ENCODE measurements at places on chromosomes 3 and 15.

DNA sequence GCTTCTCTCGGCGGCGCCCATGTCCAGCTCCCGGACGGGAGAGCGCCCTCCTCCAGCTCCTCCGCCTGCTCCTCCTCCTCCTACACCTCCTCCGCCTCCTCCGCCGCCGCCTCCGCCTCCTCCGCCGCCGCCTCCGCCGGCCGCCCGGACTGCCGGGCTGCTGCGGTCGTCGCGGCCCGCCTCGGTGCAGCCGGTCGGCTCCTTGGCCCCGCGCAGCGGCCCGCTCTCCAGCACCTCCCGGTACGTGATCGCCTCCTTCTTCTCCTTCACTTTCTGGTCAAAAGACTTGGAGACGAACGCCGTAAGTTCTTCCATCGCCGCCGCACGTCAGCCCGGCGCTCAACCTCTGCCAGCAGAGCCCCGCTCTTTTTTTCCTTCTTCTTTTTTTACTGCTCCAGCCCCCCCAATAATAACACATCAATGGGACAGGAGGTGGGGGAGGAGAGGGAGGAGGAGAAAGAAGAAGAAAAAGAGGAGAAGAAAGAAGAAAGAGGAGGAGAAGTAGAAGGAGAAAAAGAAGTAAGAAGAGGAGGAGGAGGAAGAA is 438 bp downstream of the SHOX2 start:
- no peak for DNase-seq

DNA sequence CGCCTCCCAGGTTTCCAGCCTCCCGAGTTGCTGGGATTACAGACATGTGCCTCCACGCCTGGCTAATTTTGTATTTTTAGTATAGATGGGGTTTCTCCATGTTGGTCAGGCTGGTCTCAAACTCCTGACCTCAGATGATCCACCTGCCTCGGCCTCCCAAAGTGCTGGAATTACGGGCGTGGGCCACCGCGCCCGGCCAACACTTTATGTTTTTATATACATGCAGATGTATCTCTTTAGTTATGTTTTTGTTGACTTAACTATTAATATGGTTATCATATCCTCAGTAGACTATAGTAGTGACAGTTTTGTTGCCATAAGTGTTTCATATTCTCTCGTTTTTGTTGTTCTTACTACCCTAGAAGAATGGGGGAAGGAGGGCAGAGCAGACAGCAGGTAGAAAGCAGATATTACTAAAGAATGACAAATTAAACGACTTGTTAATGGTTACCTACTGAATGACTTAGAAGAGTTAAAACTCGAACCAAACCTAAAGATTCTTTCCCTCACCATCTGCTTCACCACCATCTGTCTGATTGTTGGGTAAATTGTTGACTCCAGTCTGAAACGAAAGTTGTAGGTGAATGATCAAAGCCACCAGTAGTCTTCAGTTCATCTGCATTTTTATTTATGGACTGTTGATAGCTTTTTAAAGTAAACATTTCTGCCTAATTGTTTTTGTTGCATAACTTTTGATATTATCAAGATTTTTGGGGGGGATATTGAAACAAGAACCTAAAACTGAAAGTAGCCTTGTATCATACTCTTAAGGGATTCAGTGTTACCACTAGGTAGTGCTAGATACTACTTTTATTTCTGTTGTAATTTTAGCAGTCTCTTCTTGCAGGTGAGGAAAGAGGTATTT is 89.3 kb downstream of the RASA2 start:
- DNase-seq: no peak

- DNase-seq: no peak
These were observed 832 bp downstream of the TGFBR2 start for GRCh38 chr3:30607032-30607833.

GRCh38 chr3:10361375-10361774 is 40.5 kb upstream of the SEC13 start:
- no peak for DNase-seq

- DNase-seq: peak; percentile 7
These were observed 60.3 kb downstream of the STRIT1 start for GRCh38 chr3:155233213-155233612.

DNA sequence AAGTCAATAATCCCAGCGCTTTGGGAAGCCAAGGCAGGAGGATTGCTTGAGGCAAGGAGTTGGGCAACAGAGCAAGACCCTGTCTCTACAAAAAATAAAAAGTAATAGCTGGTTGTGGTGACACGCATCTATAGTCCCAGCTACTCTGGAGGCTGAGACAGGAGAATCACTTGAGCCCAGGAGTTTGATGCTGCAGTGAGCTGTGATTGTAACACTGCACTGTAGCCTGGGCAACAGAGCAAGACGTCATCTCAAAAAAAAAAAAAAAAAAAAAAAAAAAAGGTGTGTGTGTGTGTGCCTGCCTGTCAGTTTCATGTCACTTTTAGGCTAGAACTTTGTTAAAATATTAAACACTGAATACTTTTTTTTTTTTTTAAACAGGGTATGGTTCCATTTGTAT is 28.4 kb downstream of the DNAJC19 start:
- no peak for DNase-seq

GRCh38 chr3:105118905-105119304 is 247.8 kb upstream of the ALCAM start:
- DNase-seq: no peak

- no peak for DNase-seq
These were observed 132.4 kb downstream of the SCAPER start for GRCh38 chr15:76772776-76773175.

GRCh38 chr3:50574444-50574831 is 5.1 kb downstream of the HEMK1 start:
- no peak for DNase-seq

DNA sequence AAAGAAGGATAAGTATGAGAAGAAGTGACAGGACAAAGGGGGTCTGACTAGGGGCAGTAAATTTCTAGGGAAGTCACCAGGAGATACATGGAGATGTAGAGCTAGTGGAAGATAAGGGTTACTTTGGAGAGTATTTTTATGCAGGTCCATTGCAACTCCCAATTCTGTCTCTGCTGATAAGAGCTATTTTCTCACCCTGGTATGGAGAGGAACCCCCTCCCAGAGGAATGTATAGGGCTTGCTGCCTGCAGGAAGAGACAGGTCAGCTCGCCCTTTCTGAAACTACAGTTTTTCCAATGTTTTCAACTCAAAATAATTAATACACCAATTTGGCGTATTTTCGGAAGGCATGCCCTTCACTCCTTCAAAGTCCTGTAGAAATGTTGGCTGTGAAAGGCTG is 11.4 kb upstream of the CORO2B start:
- no peak for DNase-seq

DNA sequence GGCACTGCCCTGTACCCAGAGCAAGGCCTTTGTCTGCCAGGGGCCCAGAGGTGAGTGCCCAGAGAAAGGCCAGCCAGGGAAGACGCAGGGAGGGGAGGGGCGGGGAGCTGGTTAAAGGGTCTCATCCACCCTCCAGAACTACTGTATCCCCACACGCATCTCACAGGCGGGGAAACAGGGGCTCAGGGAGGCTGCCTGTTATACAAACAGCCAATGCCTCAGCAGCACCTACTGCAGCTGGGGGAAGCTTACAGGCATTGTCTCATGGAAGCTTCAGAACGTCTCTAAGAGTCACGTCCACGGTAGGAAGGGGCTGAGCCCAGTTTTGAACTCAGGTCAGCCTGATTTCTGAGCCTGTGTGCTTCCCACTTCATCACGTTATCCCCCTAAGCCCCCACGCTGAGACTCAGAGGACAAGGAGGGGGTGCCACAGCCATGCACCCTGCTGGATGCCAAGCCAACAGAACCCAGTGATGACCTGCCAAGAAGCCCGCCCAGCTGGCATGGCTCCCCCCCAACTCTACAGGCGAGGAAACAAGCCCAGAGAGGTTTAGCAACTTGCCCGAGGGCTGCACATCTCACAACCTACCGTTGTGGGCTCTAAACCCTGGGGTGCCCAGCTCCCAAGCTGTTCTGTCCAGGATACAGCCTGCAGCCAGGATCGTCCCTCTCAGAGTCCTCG is 54.5 kb downstream of the IQSEC1 start:
- no peak for DNase-seq

DNA sequence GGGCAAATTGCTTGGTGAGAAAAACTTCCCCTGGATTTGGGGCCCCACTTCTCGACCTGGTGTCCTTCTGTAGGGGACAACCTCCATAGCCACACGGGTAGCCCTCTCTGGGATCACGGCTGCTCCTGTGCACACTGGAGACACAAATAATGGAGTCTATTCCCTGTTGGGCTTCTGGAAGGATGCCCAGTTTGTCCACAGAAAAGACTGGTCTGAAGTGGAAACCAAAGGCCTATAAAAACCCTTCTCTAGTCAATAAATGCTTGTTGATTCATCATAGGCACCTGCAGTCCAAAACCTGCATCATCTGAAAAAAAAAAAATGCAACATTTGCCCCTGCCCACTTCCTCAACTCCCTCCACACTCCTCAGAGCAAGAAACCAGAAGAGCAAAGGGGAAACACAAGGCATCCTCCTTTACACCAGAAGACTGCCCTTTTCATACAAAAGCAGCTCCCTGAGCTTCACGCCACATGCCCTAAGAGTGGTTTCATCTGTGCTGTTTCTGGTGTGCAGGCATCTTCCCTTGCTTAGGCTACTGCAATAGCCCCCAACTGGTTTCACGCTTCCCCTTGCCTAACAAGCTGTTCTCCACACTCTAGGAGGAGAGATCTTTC is 36.3 kb downstream of the SRGAP3 start:
- no peak for DNase-seq

DNA sequence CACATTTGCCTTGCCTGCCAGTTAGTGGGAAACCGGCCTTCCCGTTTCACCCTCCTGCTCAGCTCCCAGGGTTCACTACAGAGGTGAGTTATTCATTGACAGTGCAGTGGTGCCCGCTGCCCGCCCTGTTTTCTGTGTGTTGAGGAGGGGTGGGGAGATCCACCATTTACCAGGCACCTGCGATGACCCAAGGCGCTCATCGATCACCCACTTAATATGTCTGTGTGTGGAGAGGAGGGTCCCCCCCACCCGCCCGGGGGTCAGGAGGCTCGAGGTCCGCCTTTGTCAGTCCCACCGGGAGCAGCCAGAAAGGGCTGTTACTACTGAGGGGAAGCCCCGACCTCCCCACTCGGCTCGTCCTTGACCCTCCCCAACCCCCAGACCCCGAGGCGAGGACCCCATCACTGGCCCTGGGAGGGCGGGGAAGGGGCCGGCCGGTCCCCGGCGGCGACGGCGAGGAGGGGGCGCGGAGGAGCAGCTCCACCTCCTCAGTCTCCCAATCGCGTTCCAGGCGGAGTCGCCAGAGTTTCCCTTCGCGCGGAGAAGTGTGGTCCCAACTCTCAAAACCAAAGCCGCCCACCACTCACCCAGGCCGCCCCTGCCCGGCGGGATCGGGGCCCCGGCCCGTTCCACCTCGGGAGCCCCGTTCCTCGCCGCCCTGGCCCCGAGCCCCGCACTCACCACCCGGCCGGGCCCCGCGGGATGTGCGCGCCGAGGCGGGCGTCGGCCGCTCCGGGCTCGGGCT is 1.1 kb downstream of the PLXNB1 start:
- DNase-seq: peak; percentile 67

GRCh38 chr3:72164635-72164978 is 379.7 kb upstream of the PROK2 start:
- no peak for DNase-seq

DNA sequence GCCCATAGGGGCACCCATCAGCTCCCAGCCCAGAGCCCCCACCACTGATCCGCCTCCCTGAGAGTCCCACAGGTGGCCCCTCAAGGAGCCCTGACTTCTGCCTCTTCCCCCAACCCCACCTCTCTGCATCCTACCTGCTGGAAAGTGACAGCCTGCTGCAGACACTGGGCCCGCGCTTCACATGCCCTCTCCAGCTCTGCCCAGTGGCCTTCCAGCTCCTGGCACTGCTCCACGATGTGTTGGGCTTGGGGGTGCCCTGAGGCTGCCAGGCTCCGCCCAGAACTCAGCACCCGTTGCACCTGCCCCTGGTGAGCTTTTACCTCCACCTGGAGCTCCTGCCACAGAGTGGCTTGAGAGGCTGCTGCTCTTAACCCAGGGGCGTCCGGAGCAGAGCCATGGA is 20.1 kb downstream of the SPTBN5 start:
- DNase-seq: no peak

DNA sequence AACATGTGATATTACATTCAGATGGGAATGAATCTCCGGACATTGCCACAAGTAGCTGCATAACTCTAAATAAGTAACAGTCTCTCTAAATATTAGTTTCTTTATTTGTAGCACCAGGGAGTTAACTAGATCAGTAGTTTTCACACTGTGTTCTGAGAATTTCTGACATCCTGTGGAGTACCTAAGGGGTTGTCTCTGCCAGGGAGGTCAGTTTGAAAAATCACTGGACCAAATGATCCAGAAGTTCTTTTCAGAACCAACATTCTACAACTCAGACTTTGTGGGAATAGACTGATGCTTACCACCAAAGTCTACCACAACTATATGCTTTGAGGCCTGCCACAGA is 9.0 kb upstream of the ILDR1 start:
- no peak for DNase-seq

GRCh38 chr15:74789171-74789631 is 7.3 kb downstream of the CSK start:
- DNase-seq: no peak

DNA sequence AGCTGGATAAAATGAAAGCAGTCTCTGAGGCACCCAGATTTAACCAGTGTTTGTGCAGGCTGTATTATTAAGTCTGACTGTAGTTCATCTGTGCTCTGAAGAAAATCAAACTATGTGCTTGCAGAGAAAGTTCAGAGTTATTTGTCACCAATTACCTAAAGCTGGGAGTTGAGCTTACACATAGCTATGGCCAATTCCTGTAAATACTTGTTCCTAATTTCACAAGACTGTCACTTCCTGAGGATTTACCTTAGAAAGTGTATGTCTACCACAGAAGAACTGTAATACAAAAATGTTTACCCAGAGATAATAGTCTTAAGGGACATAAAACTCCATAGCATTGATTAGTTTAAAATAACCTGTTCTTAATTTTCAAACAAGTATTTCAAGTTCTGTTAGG is 628.4 kb upstream of the TGFBR2 start:
- DNase-seq: no peak

- DNase-seq: no peak
These were observed 271.0 kb upstream of the TBL1XR1 start for GRCh38 chr3:177468331-177468730.

DNA sequence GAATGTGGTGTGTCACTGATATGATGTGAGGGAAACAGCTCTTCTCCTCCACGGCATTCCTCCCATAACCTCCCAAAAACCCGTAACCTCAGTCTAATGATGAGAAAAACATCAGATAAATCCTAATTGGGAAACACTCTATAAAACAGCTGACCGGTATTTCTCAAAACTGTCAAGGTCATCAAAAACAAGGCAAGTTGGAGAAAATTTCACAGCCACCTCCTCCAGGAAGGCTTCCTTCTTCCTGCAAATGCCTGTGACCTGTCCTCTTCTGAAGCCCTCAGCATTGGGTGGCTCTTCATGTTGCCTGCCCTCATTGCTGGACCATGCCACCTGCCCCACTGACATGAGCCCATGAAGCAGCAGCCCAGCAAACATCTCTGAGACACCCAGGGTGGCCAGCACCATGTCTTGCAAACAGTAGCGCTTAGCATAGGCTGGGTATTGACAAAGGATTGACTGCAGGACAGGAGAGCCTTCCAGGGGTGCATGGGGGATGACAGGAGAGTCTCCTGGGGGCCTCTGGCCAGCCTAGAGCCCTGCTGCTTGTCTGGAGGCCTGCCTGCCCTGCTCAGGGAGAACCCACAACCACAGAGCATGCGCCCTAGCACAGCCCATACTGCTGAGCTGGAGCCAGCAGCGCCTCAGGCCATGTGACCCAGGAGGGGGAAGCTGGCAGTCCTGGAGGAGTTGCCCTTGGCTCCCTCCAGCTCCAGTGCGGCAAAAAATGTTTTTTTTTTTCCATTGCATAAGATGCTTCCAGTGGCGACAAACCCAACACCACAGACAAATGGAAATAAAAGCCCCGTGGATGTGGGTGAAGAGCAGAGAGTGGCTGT is 49.7 kb downstream of the XXYLT1 start:
- no peak for DNase-seq
